ENCODE measurements at places on chromosomes 2 and 18.

GRCh38 chr2:49000695-49001094, 153.6 kb downstream of the FSHR start:
- peak; percentile 21 for DNase-seq

DNA sequence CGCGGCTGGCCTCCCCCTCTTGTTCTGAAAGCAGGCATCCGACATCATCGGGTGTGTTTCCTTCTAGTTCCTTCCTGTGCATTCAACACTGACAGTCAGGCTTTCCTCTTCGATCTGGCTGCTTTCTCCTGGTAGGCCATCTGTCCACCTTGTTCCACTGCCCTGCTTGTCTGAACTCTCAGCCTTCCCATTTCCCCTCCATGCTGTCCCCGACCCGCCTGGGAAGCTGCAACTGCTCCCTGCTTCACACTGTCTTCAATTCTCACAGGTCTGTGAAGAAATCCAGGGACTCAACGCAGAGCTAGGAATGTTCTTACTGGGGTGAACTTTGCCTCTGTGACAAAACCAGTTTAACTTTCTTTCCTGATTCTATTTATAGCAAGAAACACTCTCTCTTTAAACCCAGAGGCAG, 43.0 kb downstream of the KIF3C start:
- peak; percentile 21 for DNase-seq

DNA sequence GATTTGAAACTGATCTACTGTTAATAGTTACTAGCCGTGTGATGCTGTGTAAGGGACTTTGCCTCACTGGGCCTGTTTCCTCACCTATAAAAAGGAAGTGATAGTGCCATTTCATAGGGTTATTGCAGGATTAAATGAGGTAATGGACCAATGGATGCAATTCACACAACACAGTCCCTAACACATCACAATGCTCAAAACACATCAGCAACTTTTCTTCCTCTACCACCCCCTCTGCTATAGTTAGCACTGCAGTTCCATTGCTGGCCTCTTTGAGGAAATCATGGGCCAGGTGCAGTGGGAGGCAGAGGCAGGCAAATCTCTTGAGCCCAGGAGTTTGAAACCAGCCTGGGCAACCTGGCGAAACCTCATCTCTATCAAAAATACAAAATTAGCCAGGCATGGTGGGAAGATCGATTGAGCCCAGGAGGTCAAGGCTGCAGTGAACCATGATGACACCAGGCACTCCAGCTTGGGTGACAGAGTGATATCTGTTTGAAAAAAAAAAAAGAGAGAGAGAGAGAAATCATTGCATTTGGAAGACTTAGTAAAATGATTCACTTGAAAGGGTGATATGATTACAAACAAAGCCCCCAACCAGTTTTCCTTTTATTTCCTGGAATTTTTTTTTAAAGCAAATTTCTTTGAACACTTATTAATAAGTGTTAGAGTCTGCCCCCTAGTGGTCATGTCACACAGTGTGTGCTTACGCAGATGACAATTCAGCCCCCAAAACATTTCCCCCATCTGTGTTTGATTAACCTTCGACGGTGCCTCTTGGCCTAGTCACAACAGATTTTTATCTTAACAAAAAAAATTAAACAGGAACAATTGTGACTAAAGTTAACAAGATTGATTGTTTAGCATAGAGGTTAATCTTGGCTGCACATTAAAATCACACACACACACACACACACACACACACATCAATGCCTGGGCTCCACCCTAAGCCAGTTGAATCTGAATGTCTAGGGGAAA, 88.6 kb upstream of the BCL11A start:
- DNase-seq = no peak

DNA sequence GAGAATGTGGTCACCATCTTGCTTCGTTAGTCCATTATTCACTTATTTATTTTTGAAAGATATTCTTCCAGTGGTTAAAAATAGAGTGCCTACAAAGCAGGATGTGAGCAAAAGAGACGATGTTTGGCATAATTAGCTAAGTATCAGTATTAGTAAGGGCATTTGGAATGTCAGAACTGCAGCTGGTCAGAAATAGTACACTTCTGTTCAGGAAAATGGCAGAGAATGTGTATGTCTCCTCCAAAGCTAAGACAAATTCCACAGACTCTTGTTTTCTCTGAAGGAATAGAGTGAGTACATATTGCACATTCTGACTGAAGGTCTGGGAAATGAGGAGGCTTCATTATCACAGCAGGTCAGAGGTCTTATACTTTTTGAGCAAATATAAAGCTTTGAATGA, 209.0 kb downstream of the L3MBTL4 start:
- no peak for DNase-seq

GRCh38 chr2:234789556-234790325, 162.1 kb upstream of the SH3BP4 start:
- no peak for DNase-seq

- no peak for DNase-seq
Observed at GRCh38 chr2:234048049-234048448, 2.5 kb upstream of the SPP2 start.

- no peak for DNase-seq
Observed at GRCh38 chr2:28401411-28401810, 8.8 kb downstream of the FOSL2 start.

GRCh38 chr2:15941481-15941850, 1.1 kb downstream of the MYCN start:
- peak; percentile 85 for DNase-seq

DNA sequence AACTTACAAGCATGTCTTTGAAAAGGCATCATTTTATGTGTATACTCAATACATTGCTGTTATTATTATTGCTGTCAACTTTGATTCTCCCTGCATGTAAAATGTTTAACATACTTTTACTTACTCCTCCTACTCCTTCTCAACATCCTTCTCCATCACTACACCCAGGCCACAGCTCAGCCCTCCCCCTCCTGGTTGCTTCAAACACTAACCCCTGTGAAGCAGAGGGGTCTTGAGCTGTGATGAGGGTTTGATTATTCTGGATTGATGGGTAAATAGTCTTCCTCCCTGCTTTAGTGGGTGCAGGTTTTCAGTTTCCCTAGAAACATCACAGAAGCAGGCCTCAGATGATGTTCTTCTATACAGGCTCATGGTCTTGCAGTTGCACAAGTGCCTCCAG, 221.0 kb downstream of the OSR1 start:
- DNase-seq = no peak

DNA sequence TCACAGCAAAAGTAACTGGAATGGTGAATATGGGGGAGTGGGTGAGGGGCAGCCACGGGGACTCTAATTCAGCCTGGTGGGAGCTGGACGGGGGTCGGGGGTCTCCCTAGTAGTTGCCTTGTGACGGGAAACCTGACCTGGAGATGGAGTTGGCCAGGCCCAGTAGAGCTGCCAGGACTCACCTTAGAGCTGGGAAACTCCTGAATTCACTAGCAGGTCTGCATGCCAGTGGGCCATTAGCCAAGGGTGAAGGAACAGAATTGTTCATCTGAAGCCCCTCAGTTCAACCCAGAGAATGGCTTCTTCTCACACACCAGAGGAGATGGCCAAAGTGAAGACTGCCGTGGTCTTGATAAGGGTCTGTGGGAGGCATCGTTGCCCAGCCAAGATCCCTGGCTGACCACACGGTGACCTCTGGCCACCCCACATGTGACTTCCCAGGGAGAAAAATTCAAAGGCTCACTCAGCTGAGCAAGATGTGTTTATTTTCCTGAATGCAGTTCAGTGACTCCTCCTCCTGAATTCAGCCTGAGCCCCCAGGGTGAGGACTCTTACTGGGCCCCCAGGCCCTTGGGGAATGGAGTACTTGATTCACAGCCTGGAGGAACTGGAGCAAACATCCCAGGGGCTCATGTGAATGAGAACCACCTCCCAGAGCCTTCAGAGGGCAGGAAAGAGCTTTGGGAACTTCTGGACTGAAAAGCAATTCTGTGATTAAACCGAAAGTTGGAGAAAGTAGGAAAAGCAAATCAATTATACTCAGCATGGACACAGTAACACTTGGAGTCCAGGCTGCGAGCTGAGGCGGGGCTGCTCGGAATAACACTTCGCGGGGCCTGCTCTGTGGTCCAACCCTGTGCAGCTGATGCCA, 25.2 kb downstream of the MOCOS start:
- DNase-seq = no peak

GRCh38 chr2:38438133-38438882, 61.2 kb upstream of the ATL2 start:
- DNase-seq = no peak

DNA sequence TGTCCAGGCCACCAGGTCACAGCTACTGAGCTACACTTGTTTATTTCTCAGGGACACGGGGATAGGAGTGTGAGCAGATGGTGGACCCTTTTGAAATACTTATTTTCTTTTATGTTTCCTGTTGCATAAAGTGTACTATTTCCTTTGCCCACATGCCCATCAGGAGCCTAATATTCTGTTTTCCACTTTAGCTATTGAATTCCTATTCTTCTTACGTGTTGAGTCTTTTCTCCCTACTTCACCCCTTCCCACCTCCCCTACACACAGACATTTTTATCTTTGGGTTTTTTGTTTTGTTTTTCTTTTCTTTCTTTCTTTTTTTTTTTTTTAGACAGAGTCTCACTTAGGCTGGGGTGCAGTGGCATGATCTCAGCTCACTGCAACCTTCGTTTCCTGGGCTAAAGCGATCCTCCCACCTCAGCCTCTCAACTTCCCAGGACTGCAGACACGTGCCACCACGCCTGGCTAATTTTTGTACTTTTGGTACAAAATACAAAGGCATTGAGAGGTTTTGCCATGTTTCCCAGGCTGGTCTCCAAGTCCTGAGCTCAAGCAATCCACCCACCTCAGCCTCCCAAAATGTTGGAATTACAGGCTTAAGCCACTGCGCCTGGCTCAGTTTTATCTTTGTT, 5.2 kb upstream of the GPR55 start:
- DNase-seq = no peak

- no peak for DNase-seq
Observed at GRCh38 chr2:65436824-65437221, 4.4 kb upstream of the SPRED2 start.

DNA sequence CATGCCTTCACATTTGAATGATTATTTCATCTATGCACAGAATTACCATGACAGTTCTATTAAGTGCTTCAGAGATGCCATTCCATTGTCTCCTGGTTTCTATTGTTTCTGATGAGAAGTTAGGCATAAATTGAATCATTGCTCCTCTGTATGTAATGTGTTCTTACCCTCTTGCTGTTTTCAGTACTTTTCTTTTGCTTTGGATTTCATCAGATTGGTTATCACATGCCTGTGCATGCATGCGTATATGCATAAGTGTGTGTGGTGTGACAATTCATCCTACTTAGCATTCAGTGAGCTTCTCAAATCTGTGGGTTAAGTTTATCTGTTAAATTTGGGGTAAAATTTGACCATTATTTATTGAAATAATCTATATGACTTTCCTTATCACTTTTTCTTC, 263.3 kb upstream of the RND3 start:
- DNase-seq = no peak

GRCh38 chr2:55133467-55134315, 83.4 kb upstream of the RTN4 start:
- DNase-seq = no peak

DNA sequence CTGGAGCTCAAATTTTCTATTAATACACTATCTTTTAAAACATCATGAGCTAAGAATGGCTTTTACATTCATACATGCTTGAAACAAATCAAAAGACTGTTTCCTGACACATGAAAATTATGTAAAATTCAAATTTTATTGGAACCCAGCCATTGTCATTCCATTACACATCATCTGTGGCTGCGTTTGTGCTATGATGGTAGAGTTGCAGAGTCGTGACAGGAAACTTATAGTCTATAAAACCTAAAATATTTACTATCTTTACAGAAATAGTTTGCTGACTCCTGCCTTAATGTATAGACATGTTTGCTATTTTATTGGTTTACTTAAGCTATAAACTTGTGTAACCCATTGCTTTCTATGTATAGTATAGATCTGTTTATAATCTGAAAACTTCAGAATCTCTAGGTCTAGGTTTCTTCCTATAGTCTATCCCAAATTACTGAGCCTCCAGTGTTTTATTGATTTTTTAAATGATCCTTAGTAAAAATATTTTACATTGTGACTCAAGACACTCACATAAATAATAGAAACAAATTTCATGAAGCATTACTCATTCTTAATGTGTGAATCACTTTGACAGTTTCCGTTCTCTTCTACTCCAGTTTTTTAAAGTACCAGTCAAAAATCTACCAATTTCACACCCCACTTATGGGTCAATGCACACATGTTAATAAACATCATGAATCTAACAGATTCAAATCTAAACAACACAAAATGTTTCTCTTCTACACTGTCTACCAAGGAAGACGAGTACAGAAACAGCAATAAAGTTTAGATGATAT, 26.4 kb upstream of the MRPL19 start:
- no peak for DNase-seq

- DNase-seq = peak; percentile 19
Observed at GRCh38 chr2:26555246-26556133, 77.6 kb upstream of the OTOF start.

GRCh38 chr2:119823734-119824334, 64.1 kb downstream of the PTPN4 start:
- peak; percentile 13 for DNase-seq

DNA sequence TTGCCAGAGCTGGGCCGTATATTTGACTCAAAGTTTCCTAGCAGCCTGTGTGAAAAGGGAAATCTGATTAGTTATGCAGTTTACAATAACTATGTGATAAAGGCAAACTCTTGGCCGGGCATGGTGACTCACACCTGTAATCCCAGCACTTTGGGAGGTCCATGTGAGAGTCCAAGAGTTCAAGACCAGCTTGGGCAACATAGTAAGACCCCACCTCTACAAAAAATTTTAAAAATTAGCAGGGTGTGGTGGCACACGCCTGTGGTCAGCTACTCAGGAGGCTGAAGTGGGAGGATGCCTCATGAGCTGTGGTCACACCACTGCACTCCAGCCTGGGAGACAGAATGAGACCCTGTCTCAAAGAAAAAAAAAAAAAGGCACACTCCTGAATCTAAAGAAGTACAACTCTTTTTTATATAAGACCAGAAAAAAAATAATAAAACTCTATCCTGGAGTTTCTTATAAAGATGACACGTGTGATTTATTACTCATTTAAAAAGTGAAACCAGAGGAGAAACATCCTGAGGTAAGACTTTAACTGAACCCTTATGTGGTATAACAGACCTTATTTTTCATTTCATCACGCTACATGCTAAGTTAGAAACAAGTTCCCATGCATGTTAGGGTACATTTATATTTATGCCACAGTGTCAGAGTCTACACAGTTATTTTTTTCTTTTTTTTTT, 32.6 kb upstream of the KCMF1 start:
- DNase-seq = no peak

DNA sequence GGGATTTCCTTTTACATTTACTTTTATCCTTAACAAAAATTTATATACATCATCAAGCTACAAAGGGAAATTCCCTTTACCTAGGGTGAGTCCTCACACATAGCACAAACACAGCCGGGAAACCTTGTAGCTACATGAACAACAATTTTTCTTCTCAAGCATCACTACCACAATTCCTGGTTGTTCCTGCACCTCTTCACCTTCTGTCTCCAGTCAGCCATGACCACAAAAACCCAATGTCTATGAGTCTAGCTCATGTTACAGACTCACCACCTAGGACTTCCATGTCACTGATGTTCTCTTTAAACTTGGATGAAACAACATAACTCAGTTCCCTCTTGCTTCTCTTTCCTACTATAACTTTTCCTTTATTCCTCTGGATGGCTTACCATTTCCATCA, 460.4 kb downstream of the MBD2 start:
- DNase-seq = no peak

Measured in kidney (tissue), 22 donors.